Karpas-422 (cell line): ENCODE measurements at places on chromosomes 13 and 19. TPM values are rescaled to one million over a fixed set of nuclear protein-coding genes. Genes with fewer than 3 reads are reported as not detected.

- DNase-seq = no peak
Observed at GRCh38 chr19:28042516-28042915, 1170.4 kb downstream of the UQCRFS1 start.

The EBI3 gene
- total RNA-seq = not detected in 2 replicates

GRCh38 chr13:35549481-35549880 lies 73.0 kb upstream of the MAB21L1 start:
- no peak for DNase-seq

DNA sequence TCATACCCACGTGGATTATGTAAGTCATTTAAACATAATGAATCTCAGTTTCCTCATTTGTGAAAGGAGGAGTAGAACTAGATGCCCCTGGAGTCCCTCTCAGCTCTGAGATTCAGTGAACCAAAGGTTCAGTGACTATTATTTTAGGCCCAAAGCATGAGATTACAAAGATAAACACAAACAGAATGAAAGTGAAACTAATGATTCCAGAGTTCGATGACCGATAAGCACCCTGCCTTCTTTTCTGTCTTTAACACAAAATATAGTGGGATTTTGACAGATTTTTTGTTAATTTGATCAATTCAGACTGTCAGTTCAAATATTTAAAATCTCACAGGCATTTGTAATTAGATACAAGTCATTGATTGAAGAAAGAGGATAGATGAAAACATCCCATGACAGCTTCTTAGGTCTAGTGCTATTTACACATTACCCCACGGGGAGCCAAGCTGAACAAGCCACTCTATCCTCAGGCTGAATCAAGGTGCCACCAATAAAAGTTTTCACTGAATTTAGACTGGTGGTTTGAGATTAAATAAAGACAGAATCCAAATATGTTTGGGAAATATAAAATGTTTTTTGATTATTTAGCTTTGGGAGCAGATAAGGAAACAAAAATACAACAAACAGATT lies 64.6 kb upstream of the RAP2A start:
- DNase-seq = no peak

DNA sequence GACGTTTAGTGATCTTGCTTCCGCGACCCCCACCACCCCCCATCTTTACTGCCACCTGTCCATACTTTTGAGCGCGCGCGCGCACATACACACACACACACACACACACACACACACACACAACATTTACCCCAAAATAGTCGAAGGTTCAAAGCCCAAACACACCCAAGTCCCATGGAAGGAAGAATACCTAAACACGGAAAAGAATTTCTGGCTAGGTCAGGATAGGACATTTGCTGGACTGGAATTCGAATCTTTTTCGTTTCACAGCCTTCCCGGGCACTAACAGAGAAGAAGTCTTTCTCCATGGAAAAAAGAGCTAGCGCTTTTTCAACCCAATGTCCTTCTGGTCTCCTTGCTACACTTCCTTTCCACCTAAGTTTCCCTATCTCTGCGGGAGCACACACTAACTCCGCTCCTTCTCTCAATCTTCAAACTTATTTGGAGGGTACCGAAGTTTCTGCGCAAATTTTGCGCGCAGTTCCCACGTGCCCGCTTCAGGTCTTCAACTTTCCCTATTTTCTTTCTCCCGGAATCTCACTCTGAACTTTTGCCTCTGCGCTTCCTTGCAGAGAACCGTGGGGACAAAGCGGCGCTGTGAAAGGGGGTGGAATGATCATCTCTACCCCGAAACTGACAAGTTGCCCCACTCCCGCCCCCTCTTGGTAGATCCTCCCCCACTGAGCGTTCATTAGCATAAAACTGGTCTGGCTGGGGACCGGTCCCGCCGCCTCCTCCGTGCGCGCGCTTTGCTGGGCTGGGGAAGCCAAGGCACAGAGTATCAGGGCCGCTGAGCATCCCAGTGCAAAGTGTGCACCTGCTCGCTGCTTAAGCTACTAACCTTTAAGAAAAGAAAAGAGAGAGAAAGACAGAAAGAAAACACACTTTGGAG lies 2.7 kb downstream of the DACH1 start:
- DNase-seq = no peak

DNA sequence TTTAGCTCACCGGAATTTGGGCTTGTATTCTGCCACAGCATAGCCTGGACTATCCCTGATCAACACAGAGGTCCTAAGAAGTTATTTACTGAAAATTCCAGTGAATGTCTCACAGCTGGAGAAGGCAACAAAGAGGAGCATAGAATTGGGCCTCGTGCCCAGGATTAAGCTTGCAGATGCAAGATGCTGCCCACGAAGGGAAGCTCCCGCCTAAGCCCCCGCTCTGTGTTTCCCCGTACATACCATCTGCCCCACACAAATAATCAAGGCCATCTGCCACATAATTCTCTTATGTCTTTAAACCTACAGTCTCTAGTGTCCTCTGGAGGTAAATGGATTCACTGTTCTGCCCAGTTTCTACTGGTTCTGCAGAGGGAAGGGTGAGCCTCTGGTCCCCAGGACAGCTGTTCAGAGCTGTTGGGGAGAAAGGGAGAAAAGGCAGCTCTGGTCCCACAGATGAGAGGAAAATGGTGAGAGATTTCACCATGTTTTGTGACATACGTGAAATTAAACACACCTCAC lies 7.4 kb upstream of the TPP2 start:
- DNase-seq = no peak

DNA sequence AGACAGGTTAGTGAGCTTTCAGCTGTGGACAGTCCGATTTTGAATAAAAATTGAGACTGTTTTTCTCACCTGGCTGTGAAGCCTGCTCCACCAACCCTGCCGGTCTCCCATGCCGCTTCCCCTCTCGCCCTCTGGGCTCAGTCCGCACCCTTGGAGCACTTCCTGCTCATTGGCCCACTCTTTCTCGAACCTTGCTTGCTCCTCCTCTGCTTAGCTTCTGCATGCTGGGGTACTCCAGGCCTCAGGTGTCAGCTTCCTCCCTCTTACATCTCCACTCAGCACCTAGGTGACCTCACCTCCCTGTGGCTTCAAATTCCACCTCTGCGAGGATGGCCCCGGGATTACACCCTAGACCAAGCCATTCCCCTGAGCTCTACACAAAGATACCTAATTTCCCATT lies 39.6 kb downstream of the C13orf42 start:
- DNase-seq = no peak

The ZNF560 gene
- total RNA-seq = 0.14 TPM in 1 of 2 replicates, not detected in the other

GRCh38 chr19:53659292-53659691 lies 27.5 kb downstream of the DPRX start:
- peak; percentile 66 for DNase-seq

- no peak for DNase-seq
Observed at GRCh38 chr13:94598281-94598680, 2.3 kb upstream of the TGDS start.

DNA sequence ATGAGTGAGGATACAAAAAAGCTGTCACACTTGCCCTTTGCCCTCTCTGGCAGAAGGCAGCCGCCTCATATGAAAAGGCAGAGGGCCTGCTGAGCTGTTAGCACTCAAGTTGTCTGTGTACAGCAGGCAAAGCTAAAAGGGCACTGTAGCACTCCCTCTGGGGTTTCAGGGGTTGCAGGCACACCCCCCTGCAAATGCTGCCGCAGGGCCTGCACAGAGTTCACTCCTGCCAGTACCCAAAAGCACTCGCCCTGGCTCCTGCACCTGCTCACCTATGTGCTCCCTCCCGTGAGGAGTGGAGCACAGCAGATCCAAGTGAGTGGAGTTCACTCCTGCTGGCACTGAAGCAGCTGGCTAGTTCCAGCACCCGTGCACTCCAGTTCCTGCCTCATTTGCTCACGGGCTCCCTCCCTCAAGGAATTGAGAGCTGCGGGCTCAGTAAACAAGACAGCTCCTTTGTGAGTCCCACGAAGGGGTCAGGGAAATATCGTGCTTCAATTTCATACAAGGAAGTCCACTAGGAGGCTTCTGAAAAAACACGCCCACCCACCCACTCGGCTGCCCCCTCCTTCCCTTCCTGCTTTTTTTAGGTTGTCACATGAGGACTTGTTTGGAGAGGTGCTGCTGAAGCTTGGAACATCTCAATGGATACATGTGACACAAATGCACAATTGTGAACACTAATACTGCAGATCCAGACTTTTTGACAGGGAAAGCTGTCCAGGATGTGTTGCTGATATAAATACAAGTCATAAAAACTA lies 9.9 kb upstream of the RCBTB2 start:
- peak; percentile 71 for DNase-seq

GRCh38 chr19:39154629-39155100 lies 29.1 kb downstream of the PAK4 start:
- DNase-seq = no peak
